ENCODE measurements at places on chromosomes 2 and 18.

DNA sequence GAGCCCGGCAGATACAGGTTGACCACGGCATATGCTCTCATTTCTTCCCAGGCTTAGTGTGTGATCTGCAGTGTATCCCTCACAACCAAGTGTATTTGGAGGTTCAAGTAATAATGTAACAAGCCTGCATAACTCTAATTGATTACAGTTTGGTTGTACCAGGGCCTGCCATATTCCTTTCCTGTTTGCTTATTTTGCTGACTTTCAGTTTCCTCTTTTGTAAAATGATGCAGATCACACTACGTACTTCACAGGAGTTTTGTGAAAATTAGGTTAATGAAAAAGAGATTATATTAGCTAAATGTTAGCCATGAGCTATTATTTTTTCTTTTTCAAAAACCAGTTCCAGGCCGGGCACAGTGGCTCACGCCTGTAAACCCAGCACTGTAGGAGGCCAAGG is 25.8 kb downstream of the SLC3A1 start:
- DNase-seq, result no peak

GRCh38 chr18:55821219-55821618 is 233.2 kb upstream of the TCF4 start:
- DNase-seq, result no peak

- DNase-seq, result no peak
Observed at GRCh38 chr2:233092432-233093165, 32.5 kb downstream of the INPP5D start.

DNA sequence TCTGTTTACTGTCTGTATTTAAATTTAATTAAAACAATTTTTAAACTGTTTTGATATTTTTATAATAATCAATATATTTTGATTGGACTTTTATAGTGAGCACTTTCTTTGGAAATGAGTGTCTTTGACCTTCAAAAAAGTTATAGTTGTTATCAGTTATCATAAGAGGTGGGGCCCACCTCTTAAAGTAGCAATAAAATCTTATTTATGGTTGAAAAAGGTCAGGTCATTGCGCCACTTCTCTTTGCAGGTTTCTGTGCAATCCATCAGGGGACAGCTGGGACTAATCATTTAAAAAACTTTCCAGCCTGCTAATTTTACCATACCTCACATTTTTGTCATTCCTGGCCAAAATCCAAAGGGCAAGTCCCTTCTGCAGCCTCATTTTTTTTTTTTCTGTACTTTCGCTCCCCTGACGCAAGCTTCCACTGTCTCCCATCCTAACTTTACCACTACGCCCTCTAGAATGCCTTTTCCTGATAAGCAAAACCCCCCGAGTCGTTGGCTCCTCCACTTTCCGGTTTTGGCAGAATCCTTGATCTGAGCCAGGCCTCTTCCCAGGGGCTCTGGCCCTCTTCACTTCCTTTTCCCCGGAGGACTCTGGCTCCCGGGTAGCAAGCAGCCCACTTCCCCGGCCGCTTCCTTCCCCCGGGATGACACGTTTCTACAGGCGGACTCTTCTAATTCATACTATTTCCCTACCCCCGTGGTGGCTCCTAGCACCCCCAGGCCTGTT is 1.1 kb upstream of the SEH1L start:
- no peak for DNase-seq

- no peak for DNase-seq
Observed at GRCh38 chr2:112959109-112959812, 18.5 kb upstream of the IL36G start.

- no peak for DNase-seq
Observed at GRCh38 chr2:69828938-69829255, 563 bp upstream of the GMCL1 start.

GRCh38 chr2:75571730-75572430 is 11.1 kb upstream of the EVA1A start:
- no peak for DNase-seq

GRCh38 chr2:8215159-8215863 is 466.5 kb upstream of the ID2 start:
- no peak for DNase-seq

Data from stimulated activated CD4-positive, alpha-beta T cell treated with anti-CD3 and anti-CD28 coated beads, Interleukin-2, amount 100 ng/mL, for 24 hours (primary cell).